ENCODE measurements at places on chromosomes 1 and 21. TPM values are rescaled to one million over a fixed set of nuclear protein-coding genes. Genes with fewer than 3 reads are reported as not detected.
A peak's percentile ranks its signal among the peaks of the same experiment; 100 is the strongest.

- DNase-seq: no peak
Observed at GRCh38 chr1:177287994-177288393, 117.2 kb downstream of the BRINP2 start.

- DNase-seq: no peak
Observed at GRCh38 chr1:223035724-223036478, 107.1 kb downstream of the TLR5 start.

DNA sequence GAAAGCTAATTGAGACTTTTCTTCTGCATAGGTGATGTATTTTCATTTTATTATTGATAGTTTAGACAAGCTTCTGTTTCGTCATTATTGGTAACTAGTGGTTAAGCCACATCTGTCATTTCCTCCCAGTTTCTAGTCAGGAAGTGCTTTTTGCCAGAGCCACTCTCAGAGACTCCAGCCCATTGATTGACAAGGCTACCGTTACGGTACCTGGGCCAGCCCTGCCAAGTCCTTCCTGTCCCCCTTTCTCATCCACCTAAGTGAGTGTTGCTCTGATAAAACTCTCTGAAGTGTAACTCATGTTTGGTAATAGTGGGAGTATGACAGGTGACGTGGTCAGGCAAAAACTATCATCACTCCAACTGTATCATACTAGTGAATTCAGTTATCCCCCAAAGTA is 29.6 kb upstream of the AGL start:
- DNase-seq: peak; percentile 3

TFF1 gene
- total RNA-seq: not detected

LMX1A gene
- total RNA-seq: not detected

GRCh38 chr1:16063226-16063829 is 10.1 kb downstream of the FAM131C start:
- no peak for DNase-seq

DNA sequence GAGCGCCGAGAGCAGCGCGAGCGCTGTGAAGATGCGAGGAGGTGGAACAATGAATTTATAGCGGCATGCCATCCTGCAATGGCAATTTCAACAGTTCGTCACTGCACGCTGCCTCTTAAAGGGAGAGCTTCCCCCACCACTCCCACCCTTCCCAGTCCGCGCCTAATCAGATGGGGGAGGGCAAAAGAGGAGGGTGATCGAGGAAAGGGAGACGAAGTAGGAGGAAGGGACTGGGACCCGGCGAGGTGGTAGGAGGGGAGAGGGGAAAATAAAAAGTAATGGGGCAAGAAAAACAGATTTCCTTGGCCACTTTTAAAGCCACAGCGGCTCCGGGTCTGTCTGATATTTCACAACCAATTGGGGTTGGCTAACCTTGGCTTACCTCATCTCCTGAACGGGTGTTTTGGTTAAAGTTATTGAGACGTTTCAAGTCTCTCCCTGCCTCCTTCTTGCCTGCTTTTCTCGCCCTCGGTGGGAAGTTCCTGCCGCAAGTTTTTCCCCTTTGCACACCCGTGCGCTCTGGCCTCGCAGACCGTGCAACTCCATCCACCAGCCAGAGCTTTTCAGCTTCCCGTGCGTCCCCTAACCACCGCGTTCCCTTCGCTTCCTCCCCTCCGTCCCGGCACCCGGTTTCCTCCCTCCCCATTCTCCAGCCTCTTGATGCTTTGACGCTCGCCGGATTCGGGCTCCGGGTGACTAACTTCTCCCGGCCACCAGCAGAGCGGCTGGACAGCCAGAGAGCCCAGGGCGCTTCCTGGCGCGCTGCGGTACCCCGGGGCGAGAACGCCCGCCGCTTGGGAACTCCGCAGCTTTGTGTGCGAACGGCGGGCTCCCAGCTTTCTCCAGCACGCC is at the start of gene ADAMTS5:
ADAMTS5 (minus strand) TSS at position 27 of the 852 bp plus-strand sequence. CDS start 697 bp downstream, outside the sequence.
- no peak for DNase-seq

TSPEAR gene
- 0.13 TPM for total RNA-seq

RNPEP gene
- 41.8 TPM for total RNA-seq

- DNase-seq: no peak
Observed at GRCh38 chr1:117587499-117588356, 18.1 kb upstream of the TENT5C start.
